ENCODE measurements at places on chromosomes 16 and 17.

DNA sequence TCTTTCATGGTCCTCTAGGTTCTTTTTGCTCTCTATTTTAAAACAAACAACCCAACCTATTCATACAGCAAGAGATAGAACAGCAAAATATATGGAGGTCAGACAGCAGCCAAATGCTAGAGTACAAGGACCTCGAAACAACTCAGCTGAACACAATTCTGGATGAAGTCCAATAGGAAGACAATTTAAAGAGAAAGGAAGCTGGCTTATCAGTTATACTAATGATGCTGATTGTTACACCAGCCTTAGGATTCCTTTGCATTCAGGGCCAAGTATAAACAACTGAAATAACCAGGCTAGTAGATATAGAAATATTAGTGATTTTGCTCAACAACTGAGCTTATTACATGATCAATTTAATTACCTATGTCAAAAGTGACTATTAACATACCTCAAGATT is 2.5 kb downstream of the SSH2 start:
- DNase-seq, result no peak

DNA sequence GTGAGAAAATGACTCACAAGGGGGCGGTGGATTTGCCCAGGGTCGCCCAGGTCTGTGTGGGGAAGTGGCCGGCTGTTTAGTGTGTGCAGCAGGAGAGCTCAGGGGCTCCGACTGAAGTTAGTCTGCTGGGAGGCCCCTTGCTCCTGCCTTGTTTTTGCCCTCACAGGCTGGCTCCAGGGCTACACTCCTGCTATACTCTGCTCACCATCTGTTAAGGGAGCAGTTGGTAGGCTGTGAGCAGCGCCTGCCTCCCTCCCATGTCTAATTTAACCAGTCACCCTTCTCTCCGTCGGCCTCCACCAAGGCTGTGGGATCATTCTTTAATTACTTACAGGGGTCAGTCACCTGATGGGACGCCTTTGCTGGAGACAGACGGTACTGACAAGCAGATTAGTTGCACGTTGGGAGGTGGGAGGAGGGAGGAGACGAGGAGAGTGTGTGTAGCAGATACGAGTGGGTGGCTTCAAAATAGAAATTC is 35.5 kb downstream of the KSR1 start:
- DNase-seq, result no peak

GRCh38 chr16:50216231-50216630 is 50.1 kb upstream of the ADCY7 start:
- no peak for DNase-seq

GRCh38 chr17:18259621-18260331 is 686 bp upstream of the MIEF2 start:
- no peak for DNase-seq

GRCh38 chr17:81380131-81380530 is 15.1 kb upstream of the BAHCC1 start:
- no peak for DNase-seq

DNA sequence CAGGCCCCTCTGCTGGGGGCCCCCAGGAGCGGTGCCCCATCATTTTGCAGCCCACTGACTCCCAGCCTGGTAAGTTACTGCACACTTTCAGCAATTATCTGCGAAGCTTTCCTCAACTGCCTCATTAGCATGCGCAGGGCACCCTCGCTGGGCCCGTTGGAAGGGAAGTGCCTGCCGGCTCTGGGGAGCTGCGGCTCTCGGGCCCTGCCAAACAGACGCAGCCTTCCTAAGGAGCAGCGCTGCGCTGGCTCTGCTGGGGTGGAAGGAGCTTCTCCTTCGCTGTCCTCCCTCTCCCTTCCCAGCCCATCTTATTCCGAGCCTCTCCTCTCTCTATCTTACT is 71.0 kb downstream of the RBBP6 start:
- DNase-seq, result no peak

DNA sequence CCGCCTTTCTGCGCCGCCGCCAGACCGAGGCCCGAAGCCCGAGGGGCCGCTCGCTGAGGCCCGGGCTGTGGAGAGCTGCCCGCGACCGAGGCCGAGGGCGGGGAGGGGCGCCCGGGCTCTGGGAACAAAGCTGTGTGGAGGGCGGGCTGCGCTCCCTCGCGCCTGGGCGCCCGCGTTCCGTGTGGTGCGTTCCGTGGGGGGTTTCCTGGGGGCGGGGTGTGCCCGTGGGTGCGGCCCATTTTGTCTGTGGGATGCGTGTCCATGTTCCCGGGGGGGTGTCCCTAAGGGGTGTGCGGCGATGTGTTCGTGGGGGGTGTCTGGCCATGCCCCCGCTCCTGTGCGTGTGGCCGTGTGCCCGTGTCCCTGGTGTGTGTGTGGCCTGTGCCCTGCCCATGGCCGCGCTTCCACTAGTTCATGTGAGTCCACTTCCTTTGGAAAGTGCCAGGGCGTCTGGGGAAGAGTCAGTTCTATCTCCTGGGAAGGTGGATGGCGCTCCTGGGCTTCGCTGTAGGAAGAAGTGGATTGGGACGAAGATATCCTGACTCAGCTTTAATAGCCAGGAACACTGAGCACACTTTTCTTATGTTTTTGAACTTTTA is 520 bp downstream of the JPT2 start:
- DNase-seq, result no peak

DNA sequence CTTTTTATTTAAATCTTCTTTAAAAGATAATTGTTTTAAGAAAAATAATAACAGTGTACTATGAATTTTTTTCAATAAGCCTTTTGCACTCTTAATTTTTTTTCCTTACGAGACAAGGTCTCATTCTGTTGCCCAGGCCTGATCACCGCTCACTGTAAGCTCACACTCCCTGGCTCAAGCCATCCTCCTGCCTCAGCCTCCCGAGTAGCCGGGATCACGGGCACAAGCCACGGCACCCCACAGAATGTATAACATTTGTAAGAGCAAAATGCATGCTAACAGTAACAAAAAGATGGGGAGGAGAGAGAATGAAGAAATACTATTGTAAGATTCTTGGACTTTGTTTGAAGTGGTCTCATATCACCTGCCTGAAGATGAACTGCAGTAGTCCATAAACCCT is 126.9 kb upstream of the CHMP6 start:
- DNase-seq, result no peak

- no peak for DNase-seq
These were observed 3.0 kb downstream of the RHBDF2 start for GRCh38 chr17:76497979-76498875.

- no peak for DNase-seq
These were observed 202 bp downstream of the CEP131 start for GRCh38 chr17:81222620-81222905.

- peak; percentile 23 for DNase-seq
These were observed 8.0 kb downstream of the SPPL2C start for GRCh38 chr17:45852535-45853297.

- DNase-seq, result no peak
These were observed 16.9 kb downstream of the GRIN2C start for GRCh38 chr17:74842599-74843351.

- no peak for DNase-seq
These were observed 4.8 kb upstream of the TBX2 start for GRCh38 chr17:61394630-61395408.

DNA sequence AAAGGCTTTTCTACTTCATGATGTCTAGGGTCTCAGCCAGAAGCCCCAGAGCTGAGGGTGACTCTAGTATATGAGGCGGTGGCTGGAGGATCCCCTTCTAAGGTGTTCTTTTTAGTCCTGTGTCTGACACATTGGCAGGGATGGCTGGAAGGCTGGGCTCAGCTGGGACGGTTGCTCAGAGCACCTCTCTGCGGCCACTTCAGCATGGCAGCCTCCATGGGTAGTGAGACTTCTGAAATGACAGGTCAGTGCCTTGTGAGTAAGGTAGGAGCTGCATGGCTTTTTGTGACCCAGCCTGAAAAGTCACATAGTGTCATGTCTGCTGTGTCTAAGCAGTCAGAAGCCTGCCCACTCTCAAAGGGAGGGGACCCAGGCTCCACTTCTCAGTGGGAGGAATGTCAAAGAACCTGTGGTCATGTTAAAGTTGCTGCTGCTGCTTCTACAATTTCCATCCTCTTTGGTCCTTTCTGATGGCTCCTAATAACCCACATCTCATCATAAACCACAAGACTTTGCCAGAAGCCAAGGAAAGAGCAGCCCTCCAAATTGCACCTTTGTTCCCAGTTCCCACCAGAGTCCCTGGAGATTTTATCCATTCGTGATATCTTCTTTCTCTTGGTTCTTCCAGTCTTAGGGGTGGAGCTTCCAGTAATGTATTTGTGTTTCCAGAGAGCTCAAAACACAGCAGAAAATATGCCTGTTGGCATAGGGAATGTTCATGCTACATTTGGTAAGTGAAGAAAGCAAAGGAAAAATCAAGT is 15.4 kb upstream of the KCNG4 start:
- no peak for DNase-seq

DNA sequence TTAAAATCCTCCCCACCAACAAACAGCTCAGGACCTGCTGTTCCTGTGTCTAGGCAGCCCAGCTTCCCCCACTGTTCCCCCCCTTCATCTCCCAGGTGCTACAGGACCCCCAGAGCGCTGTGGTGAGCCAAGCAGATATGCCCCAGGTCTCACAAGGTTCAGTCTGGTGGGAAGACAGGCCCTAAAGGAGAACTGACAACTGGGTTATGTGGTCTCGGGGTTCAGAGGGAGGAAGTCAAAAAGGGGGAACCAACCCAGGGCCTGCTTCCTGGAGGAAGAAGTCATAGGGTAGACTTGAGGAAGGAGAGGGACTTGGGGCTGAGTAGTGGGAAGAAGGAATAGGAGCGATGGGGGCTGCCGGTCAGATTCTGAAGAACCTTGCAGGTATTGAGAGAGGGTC is 2.6 kb downstream of the RIPOR1 start:
- DNase-seq, result no peak

- no peak for DNase-seq
These were observed 30.1 kb downstream of the HIC1 start for GRCh38 chr17:2084766-2085647.

DNA sequence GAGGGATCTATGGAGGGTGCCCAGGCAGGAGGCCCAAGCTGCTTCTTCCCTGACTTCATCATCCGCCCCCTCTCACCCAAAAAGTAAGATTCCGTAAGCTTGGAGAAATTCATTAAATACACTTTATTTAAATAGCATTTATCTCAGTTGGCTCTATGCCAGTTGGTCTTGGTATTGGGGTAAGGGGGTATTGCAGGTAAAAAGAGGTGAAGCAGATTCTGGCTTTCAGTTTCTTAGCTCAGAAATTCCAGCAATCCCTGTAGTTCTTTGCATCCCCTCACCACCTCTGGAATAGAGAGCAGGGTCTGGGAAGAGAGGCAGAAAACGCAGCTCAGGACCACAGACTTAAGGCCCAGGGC is 750 bp upstream of the ALDOC start:
- DNase-seq, result no peak

GRCh38 chr16:869823-870641 is 69.5 kb upstream of the GNG13 start:
- DNase-seq, result no peak

DNA sequence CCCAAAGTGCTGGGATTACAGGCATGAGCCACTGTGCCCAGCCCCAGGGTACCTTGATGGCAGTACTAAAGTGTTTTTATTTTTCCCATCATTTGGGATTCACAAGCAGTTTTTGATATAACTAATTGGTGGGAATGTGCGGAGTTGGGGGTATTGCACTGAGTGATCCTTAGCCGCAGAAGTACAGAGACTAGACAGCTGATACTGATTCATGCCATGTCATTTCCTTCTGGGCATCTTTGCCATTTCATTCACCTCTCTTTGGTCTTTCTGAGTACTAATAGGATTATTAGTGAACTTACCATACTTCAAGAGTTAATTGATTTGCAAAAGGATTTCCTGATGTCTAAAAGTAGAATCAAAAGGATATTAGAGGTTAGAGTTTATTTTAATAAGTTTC is 9.7 kb downstream of the NMT1 start:
- no peak for DNase-seq

GRCh38 chr17:8155231-8155995 is 3.2 kb upstream of the PER1 start:
- no peak for DNase-seq

DNA sequence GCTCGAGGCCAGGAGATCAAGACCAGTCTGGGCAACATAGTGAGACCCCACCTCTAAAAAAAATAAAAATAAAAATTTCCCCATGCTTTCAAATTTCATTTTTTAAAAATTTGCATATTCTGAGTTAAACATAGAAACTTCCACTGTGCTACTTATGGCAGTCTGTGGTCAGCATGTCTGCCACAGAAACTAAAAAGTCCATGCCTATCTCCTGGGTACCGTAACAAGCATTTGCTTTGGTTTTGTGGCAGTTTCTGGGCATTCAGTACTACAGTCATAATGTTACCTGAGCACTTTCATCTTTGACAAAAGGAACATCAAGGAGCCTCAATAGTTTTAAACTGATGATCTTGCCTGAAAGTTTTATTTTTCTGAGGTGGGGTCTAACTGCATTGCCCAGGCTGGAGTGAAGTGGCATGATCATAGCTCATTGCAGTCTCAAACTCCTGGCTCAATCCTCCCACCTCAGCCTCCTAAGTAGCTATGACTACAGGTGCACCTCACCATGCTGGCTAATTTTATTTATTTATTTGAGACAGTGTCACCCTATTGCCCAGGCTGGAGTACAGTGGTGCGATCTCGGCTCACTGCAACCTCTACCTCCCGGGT is 13.2 kb upstream of the ITGA2B start:
- DNase-seq, result no peak

GRCh38 chr16:12674071-12674470 is 129.6 kb downstream of the CPPED1 start:
- no peak for DNase-seq

- no peak for DNase-seq
These were observed 645.1 kb downstream of the CDH8 start for GRCh38 chr16:61390965-61391637.

DNA sequence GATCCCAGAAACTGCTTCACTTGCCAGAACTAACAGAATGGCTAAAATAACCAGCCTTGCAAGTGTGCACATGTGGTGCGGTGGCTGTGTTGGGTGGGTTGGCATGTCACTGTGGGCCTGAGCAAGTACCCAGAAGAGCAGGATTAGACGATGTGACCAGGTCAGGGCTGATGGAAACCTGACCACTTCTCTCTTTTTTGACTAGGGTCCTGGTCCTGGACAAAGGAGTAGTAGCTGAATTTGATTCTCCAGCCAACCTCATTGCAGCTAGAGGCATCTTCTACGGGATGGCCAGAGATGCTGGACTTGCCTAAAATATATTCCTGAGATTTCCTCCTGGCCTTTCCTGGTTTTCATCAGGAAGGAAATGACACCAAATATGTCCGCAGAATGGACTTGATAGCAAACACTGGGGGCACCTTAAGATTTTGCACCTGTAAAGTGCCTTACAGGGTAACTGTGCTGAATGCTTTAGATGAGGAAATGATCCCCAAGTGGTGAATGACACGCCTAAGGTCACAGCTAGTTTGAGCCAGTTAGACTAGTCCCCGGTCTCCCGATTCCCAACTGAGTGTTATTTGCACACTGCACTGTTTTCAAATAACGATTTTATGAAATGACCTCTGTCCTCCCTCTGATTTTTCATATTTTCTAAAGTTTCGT is 16.7 kb downstream of the ANKRD40 start:
- DNase-seq, result no peak
